ENCODE measurements at places on chromosomes 2 and 18.

GRCh38 chr2:38239452-38239851, 137.6 kb downstream of the ATL2 start:
- peak; percentile 78 for DNase-seq
- peak overlapping the region; percentile 53 for H3K27ac ChIP-seq
- peaks cover 16% of the 10 kb centered on the region for H3K4me1 ChIP-seq
- H3K36me3 ChIP-seq: no peaks in the 10 kb centered on the region
- H3K4me3 ChIP-seq: no peak overlapping the region

DNA sequence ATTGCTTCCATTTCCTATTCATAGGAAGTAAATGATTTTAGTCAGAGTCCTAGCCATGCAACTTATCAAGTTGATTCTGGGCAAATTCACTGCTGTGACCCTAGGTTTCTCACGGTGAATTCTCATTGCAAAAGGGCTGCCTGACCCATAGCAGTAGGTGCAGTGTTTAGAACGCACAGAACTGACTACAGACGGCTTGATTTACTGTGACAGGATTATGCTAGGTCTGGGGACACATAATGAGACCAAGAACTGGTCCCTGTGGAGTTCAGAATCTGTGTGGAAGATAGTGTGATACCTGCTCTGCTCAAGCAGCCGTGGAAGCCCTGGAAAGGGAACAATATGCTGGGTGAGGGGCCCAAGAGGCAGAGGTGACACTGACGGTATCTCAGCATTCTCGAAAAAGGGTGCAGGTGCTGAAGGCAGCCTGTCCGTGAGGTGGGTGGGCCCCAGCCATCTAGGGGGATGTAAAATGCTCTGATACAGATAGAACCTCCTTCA, 46.4 kb downstream of the ABCG8 start:
- DNase-seq: no peak
- no peak overlapping the region for H3K4me3 ChIP-seq
- no peaks in the 10 kb centered on the region for H3K4me1 ChIP-seq
- H3K27ac ChIP-seq: no peak overlapping the region
- H3K27me3 ChIP-seq: no peaks in the 10 kb centered on the region

GRCh38 chr2:71661782-71662181, 208.4 kb downstream of the DYSF start:
- H3K36me3 ChIP-seq: no peaks in the 10 kb centered on the region
- no peak for DNase-seq
- no peak overlapping the region for H3K27ac ChIP-seq
- H3K27me3 ChIP-seq: no peaks in the 10 kb centered on the region

DNA sequence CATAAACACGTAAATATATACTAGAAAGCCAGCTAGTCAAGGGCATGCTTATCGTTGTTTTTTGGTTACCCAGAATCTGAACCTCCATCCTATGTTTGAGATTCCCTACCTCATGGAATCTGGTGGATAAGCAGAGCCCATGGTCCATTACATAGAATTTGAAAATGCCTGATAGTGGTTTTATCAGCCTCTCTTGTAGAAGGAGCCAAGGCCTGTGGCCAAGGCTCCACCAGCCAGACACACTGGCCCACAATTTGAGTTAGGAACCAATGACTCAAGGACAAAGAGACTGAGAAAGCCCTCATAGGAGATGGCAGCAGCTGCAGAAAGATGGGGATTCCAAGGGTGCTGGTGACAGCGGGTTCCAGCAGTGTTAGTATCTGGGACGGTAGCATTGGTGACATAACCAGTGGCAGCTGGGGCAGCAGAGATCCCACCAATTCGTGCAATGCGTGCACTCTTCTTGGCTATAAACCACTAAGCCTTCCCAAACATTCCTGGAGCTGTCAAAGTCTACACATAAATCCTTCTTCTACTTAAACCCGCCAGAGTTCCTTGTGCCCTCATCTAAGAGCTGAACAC, 51.2 kb upstream of the RMDN2 start:
- no peaks in the 10 kb centered on the region for H3K27me3 ChIP-seq
- no peak overlapping the region for H3K4me3 ChIP-seq
- H3K36me3 ChIP-seq: no peaks in the 10 kb centered on the region

DNA sequence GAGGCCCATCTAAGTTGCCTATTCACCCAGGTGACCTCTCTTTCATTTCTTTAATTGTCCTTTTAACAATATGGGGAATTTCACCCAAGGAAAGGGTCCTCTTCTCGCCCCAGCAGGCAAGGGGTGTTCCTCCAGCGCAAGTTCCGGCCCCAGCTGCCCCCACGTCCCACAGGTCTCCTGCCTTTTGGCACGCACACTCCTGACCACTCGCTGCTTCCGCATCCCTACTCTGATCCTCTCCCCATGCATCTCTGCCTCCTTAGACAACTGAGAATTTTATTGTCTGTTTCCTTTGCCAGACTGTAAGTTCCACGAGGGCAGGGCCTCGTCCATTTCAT, 684 bp upstream of the ARPC2 start:
- peak overlapping the region; percentile 67 for H3K4me3 ChIP-seq
- H3K27ac ChIP-seq: peak overlapping the region; percentile 97
- no peaks in the 10 kb centered on the region for H3K27me3 ChIP-seq
- H3K4me1 ChIP-seq: peaks cover 41% of the 10 kb centered on the region
- H3K36me3 ChIP-seq: no peaks in the 10 kb centered on the region

DNA sequence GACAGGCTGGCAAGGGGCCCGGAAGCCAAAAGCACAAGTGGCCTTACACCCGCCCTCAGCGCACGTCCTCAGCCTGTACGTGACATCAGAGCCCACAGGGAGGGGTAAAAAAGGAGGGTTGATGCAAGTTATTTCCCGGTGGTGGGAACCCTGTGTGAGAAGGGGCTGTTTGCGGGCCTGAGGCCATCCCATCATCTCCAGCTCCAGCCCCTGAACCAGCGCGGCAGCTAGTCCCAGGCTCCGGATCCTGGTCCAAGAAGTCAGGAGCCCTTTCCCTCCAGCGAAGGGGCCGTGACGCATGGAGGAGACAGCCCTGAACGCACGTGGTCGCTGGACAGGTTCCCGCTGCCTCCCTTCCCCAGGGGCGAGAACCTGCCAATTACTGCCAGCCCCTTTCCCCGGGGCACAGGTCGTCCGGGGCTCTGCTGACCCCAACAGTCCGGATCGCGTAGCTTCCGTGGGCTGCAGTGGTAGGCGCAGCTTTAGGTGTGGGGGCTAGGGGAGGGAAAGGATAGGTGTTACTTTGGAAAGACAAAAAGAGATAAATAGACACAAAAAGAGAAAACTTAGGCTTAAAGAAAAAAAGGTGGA, 1.3 kb upstream of the LRP2 start:
- peaks cover 39% of the 10 kb centered on the region for H3K4me1 ChIP-seq
- peaks cover 32% of the 10 kb centered on the region for H3K27me3 ChIP-seq
- no peak overlapping the region for H3K27ac ChIP-seq
- peak overlapping the region; percentile 54 for H3K4me3 ChIP-seq

- H3K27ac ChIP-seq: no peak overlapping the region
- H3K4me1 ChIP-seq: no peaks in the 10 kb centered on the region
- no peaks in the 10 kb centered on the region for H3K36me3 ChIP-seq
- no peak for DNase-seq
- no peak overlapping the region for H3K4me3 ChIP-seq
These were observed 53.5 kb upstream of the ID2 start for GRCh38 chr2:8628179-8628865.

DNA sequence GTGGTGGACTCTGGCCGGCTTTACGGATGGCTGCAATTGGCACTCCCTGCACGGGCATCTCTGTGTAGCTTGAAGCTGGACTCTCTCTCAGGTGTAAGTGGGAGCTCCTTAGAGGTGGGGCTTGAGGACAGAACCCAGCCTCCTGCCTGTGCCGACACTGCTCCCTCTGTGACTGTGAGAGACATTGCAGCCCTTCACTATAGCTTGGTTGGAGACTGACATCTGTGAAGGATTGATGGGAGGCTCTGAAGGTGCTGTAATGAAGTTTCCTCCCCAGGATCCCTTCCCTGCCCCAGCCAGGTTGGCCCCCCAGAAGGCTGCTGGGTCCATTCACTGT, 166.7 kb downstream of the SH3RF3 start:
- no peak for DNase-seq
- H3K27ac ChIP-seq: no peak overlapping the region
- no peaks in the 10 kb centered on the region for H3K27me3 ChIP-seq
- peaks cover 24% of the 10 kb centered on the region for H3K4me1 ChIP-seq
- no peaks in the 10 kb centered on the region for H3K36me3 ChIP-seq

- H3K4me3 ChIP-seq: no peak overlapping the region
- no peaks in the 10 kb centered on the region for H3K27me3 ChIP-seq
- peak; percentile 51 for DNase-seq
- peak overlapping the region; percentile 21 for H3K27ac ChIP-seq
- peaks cover 48% of the 10 kb centered on the region for H3K4me1 ChIP-seq
These were observed 79.9 kb downstream of the SH3RF3 start for GRCh38 chr2:109208951-109209335.

DNA sequence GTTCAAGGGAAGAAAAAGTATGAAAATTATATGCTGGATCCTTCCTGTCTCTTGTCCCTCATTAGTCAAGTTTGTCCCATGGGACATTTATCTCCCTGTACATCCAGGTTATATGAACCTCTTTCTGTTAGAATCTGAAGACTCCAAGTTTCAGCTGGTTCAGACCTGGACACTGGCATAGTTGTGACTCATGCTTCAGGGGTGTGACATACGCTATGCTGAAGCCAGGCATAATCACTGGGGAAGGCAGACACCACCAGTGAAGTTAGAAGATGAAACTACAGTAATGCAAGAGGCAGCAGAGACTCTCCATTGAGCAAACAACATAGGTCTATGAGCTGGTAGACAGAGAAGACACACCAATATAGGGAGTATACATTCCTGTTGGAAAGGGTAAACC, 269.7 kb upstream of the SLC8A1 start:
- no peak for DNase-seq
- no peaks in the 10 kb centered on the region for H3K36me3 ChIP-seq
- no peaks in the 10 kb centered on the region for H3K27me3 ChIP-seq
- H3K4me3 ChIP-seq: no peak overlapping the region

DNA sequence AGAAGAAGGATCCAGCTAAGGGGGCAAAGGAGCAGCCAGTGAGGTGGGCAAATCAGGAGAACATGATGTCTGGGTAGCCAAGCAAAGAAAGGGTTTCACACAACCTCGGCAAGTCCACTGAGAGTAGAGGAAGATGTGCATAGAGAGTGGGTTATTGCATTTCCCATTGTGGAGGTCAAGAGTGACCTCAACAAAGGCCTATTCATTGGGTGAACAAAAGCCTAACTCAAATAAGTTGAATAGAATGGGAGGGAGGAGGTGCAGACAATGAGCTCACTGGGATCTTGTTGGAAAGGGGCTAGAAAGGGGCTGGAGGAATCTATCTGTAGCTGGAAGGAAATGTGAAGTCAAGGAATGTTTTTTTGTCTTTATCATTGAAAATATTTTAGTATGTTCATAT, 14.0 kb upstream of the PDCL3 start:
- no peaks in the 10 kb centered on the region for H3K27me3 ChIP-seq
- no peak overlapping the region for H3K4me3 ChIP-seq
- H3K36me3 ChIP-seq: no peaks in the 10 kb centered on the region
- DNase-seq: no peak
- H3K4me1 ChIP-seq: no peaks in the 10 kb centered on the region

Measured in sigmoid colon (tissue), 7 donors.